ENCODE measurements at places on chromosomes 7 and 10.

DNA sequence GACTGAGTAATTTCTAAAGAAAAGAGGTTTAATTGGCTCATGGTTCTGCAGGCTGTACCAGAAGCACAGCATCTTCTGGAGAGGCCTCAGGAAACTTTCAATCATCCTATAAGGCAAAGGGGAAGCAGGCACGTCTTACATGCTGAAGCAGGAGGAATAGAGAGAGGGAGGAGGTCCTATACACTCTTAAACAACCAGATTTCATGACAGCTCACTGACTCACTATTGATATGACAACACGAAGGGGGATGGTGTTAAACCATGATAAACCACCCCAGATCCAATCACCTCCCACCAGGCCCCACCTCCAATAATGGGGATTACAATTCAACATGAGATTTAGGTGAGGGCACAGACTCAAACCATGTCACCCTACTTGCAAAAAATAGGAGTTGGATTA is 201.5 kb downstream of the CDK14 start:
- no peak for DNase-seq

GRCh38 chr10:12179606-12180170 is 16.0 kb downstream of the NUDT5 start:
- no peak for DNase-seq

DNA sequence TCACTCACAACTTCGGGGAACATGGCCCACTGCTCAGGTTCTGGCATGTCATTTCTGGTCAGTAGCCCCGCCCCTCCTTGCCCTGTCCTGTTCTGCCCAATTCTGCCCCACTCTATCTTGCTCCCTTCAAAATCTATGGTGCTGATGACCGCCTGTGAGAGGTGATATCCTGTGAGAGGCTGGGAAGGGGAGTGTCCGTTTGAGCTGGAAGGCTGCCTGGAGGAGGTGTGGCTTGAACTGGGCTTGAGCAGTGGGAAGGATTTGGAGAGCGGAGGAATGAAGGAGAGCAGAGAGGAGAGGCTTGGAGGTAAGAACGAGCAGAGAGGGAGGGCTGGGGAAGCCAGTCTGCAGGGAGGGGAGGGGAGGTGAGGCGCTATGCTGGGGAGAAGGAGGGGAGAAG is 145.3 kb downstream of the RPS24 start:
- no peak for DNase-seq

DNA sequence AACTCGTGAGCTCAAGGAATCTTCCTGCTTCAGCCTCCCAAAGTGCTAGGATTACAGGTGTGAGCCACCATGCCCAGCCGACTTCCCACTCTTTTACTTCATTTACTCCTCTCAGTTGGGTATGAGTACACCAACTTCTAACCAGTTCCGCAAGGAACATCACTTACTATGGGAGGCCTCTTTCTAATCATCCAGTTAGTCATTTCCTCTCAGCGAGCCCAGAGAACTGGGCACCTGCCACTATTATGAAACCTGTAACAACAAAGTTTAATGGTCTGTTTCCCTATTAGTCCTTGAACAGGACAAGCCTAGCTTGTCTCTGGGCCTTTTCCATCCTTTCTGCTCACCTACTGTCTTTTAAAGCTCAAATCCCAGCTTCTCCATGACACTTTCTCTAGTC is 88.8 kb downstream of the DNMBP start:
- no peak for DNase-seq

DNA sequence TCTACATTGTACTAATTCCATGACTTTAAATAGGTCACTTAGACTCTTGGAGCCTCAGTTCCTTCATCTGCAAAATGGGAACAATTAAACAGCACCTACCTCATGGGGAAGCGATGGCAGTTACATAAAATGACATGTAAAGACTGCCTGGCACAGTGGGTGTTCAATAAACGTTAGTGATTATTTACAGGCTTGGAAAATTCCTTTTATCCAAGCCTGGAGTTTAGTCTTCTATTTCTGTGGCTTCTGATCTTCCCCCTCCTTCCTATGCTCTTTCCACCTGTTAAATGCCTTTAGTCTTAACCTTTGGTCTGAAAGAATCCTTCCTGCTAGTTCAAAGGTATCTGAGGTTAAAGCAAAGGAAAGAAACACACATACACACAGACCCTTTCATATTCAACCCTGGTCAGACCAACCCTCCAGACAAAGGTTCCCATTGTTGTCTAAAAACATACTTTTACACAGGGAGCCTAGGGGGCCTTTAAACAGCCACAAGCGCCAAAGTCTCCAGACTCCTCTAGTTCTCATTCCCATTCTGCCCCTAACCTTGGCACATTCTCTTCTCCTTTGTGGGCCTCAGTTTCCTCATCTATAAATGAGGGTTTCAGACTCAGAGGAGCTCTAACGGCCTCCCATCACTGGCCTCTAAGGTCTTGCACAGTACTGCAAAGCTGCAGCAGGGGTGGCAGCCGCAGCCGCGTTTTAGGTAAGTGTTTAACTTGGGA is 21.4 kb downstream of the SORBS1 start:
- DNase-seq = peak; percentile 55

DNA sequence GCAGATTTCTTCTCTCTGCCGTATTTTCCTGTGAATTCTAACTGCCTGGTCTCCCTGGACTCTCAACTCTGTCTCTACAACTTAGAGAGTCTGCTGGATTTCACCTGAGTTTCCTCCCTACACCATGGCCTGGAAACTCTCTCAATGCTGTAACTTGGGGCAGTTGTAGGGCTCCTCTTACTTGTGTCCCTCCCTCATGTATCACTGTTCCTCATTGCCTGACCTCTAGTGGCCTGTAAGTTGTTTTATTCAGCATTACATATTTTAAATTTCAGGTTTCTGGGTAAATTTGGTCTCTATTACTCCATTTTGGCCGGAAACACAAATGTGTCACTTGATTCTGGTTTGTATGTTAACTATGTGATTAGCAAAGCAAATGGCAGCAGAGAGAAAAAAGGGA is 70.9 kb downstream of the DYNC1I1 start:
- no peak for DNase-seq
